NCI-H1092 (cell line): ENCODE measurements at places on chromosomes 13 and 19.

DNA sequence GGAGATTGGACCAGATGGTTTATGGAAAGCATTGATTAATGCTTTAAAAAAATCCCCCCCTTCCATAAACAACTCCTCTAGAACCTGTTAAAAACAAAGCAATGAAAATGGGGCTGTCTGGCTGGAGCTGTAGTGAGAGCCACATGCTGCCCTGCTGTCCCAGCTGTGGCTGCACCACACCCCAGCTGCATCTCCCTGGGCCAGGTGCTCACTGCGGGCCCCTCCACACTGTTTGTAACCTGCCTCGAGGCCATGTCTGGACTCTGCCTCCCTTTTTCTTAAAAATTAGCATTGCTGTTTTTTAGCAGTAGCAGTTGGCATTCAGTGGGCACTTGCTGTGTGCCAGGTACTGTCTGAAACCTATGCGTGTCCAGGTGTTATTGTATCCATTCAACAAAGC is 15.2 kb upstream of the F2RL3 start:
- no peak for DNase-seq

DNA sequence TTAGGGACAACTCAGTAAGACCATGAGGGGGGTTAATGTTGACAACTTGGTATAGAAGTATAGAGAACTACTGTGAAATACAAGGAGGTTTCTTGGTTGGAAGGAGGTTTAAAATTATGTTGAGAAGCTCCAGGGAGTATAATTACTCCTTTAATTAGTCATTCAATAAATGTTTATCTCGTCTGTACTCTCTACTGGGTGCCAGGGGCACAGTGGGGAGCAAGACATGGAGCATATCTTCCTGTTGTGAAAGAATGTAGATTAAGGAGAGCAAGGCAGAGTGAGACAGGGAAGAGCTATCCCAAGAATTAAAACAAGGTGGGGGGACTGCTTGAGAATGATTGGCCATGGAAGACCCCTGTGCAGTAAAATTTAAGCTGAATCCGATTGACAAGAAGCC is 33.7 kb upstream of the TDRD3 start:
- no peak for DNase-seq

DNA sequence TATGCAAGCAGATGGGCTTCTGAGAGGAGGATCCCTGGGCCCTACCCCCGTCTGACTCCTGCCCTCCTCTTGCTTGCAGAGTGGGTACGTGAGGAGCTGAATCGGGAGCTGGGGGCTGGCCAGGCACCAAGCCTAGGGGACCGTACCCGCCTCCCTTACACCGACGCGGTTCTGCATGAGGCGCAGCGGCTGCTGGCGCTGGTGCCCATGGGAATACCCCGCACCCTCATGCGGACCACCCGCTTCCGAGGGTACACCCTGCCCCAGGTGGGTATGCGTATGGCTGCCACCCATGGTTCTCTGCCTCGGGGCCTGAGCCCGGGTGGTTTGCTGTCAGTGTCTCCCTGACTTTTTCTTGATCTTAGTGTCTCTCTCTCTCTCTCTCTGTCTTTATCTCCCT is 10.4 kb downstream of the CYP2S1 start:
- DNase-seq: no peak

- no peak for DNase-seq
Measured at GRCh38 chr13:50691681-50692263, 151.7 kb downstream of the DLEU7 start.

GRCh38 chr13:67498948-67499347 is 268.8 kb upstream of the PCDH9 start:
- DNase-seq: no peak

GRCh38 chr13:20127562-20128458 is 33.0 kb downstream of the GJA3 start:
- DNase-seq: no peak

DNA sequence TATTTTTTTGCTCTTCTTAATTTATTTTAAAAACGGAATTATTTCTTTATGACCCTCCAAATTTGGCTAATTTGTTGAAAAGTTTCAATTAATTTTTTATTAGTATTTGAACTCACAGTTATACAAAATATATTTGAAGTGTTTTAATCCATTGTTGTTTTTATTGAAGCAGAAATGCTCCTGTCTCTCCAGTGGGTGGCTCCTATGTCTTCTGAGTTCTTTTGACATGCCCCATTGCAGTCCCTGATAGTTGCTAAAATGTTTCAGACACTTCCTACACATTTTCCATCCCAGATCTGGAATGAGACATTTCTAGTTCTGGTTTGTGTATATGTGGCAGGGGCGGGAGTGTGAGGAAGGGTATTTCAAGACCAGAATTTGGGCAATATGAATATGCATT is 579.4 kb upstream of the PRR20A start:
- DNase-seq: peak; percentile 15

DNA sequence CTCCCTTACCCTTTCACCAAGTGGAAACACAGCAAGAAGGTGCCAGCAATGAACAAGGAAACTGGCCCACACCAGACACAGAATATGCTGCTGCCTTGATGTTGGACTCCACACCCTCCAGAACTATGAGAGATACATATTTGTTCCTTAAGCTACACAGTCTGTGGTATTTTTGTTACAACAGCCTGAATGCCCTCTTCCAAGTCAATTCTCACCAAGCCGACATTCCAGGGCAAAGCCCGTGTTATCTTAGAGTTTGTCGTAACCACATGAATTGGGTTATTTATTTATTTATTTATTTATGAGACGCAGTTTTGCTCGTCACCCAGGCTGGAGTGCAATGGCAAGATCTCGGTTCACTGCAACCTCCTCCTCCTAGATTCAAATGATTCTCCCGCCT is 14.9 kb downstream of the FGF21 start:
- DNase-seq: no peak
